ENCODE measurements at places on chromosomes 13 and 19. TPM values are rescaled to one million over a fixed set of nuclear protein-coding genes. Genes with fewer than 3 reads are reported as not detected.

DNA sequence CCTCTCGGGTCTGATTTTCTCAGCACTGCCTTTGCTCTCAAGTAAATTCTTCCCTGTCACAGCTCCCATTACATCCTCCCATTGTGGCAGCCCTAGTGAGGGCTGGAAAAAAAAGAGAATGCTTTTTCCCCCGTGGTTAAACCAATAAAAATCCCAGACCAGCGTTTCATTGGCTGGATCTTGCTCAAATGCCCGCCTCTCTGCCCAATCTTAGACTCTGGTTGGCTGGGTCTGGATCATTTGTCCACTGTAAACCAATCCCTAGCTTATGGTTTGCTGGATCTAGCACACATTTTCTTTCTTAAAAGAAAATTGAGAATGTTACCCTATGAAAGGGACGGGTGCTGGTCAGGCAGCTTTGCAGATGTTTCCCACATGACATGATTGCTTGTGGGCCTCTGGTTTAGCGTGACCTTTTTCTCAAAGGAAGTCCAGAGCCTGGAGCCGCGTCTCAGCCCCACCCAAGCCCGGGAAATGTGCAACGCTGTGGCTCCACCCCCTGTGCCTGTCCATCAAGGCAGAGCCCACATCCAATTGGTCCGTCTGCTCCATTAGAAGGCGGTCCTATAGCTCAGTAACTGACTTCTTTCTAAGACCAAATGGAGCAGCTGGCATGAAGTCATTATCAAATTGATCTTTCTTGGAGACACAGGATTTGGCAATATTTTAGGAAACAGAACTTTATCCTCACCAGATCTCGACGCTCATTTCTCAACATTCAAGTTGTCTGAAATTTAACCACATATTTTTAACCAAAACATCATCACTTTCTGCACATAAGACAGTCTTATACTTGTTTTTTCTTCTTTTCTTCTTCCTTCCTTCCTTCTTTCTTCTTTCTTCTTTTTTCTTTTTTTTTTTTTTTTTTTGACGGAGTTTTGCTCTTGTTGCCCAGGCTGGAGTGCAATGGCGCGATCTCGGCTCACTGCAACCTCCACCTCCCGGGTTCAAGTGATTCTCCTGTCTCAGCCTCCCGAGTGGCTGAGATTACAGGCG lies 2.6 kb upstream of the MCEMP1 start:
- DNase-seq = no peak

DNA sequence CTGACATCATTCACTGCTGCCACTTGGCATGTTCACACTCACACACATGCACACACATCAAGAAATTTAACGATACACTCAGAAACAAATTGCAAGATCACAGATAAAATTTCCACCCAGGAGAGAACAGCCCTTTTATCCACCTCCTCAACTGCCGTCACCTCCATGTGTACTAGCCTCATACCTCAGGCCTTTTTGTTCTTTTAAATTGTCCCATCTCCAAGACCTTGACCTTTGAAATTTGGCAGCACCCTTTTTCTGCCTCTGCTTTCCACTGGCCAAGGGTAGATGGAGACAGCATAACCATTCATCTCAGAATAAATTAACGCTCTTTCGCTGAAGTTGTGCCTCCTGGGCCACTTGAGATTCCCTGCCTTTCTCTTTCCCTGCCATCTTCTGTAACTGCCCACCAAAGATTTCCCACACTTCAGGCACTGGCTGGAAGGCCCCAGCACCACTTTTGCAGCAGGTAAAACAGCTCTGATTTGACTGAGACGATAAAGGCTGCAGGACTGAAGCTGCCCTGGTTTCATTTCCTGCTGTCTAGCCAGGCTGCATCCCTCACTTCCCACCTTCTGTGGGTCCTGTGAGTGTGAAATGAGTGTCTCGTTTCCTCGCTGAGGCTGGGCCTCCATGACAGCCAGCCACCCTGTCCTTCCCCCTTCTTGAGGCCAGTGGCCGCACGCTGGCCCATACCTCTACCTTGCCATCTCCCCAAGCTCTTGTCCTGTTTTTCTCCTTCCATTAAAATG lies 39.3 kb downstream of the MBNL2 start:
- no peak for DNase-seq

The IZUMO2 gene
- polyA plus RNA-seq = 0.13 TPM

The NLRP9 gene
- 0.05 TPM for polyA plus RNA-seq

The NFILZ gene
- not detected for polyA plus RNA-seq

The USHBP1 gene
- polyA plus RNA-seq = 6.0 TPM

- DNase-seq = no peak
Measured at GRCh38 chr19:16527334-16527935, 14.8 kb downstream of the CHERP start.

DNA sequence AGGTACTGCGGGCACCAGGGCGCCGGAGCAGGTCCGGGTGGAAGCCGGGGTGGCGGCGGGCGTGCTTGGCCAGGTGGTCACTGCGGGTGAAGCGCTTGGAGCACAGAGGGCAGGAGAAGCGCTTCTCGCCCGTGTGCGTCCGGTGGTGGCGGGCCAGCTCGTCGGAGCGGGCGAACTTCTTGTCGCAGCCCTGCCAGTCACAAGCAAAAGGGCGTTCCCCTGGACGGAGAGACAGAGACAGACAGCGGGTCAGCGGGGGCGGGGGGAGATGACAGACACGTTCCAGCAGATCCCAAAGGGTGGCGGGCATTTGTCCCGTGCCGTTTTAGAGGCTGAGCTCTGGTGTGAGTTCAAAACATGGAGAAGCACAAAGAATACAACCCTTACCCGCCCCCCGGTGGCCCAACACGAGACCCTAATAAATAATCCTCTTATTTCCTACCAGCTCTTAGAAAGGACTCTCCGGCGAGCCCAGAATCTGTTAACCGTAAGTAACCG lies 6.3 kb upstream of the REXO1 start:
- no peak for DNase-seq

GRCh38 chr13:67064920-67065319 lies 165.2 kb downstream of the PCDH9 start:
- no peak for DNase-seq

GRCh38 chr19:33773704-33774624 lies 22.7 kb upstream of the KCTD15 start:
- no peak for DNase-seq

GRCh38 chr19:15126131-15126910 lies 19.1 kb downstream of the SYDE1 start:
- DNase-seq = no peak

Measured in renal pelvis (tissue), 12 donors.